AML-193 (cell line): ENCODE measurements at places on chromosomes 2 and 18.

DNA sequence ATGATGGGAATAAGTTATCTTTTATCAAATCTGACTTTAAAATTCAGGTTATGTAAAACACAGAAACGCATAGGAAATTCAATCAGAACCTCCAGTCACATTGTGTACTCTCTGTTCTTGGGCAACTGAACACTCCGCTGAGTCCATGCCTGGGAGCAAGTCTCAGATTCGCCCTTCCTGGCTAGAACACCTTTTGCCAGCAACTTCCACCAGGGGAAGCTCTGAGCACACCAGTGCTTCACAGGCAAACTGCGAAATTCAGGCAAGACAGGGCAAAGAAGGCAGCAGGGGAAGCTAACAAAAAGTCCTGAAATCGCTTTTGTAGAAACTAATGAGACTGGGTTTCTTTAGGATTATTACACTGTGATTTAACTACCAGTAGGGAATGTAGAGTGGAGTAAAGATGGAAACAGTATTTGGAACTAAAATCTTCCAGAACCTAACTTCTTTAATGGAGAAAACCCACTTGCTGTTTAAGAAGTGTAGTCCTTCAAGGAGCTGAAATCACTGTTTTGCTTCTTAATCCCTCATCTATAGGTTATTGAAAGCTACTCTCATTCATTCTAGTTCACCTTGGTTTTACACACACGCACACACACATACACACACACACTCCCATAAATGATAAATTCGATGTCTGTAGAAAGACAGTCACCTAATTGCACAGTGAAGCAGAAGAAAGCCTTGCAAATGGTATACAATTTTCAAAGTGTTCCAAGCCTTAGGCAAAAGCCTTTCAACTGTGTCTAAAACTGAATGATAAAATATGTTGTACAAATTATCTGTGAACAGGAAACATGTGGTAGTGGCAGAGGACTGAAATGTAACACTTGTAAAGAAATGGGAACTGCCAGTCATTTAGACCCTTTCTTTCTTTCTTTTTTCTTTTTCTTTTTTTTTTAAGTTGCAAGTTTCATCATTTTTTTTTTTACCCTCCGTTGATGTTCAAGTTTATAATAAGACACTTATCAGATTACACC, 214.5 kb downstream of the TMEM182 start:
- DNase-seq, result peak; percentile 42

- no peak for DNase-seq
Measured at GRCh38 chr2:231604101-231604684, 11.5 kb downstream of the TEX44 start.

- no peak for DNase-seq
Measured at GRCh38 chr2:6926071-6926732, 9.0 kb downstream of the RNF144A start.

- no peak for DNase-seq
Measured at GRCh38 chr2:161976917-161977316, 97.1 kb downstream of the DPP4 start.

DNA sequence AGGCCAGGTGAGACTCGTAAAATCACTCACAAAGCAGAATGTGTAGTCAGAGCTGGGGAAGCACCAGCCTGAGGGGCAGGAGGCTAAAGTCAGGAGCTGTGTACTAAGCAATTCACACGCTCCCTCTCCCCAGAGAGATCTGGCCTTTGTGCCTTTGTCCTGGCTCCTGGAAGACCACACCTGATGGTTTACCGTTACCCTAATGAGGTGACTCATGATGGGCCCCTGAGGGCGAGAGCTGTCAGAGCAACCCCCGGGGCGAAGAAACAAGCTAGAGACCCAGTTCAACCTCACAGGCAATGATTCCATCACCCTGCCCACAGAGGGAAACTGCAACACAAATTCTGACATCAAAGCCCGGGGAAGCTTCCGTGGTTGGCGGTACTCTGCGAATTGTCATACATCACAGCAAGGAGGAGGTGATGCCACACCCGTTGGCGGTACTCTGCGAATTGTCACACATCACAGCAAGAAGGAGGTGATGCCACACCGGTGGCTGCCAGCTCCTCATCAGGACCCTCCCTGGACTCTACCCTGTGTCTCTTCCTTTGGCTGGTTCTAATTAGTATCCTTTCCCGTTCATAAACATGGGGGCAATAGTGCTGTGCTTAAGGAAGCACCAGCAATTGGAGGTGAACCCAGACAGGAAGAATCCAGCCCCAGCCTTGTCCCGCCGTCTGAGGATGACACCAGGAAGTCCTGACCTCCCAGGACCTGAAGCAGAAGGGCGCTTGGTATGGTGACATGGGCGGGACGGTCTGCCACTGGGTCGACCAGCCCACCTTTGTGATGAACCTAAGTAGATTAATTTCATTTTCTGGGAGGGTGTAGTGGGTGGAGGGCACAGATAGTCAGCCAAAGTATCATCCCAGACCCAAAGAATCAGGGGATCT, 30.5 kb downstream of the B3GNT7 start:
- DNase-seq, result no peak

DNA sequence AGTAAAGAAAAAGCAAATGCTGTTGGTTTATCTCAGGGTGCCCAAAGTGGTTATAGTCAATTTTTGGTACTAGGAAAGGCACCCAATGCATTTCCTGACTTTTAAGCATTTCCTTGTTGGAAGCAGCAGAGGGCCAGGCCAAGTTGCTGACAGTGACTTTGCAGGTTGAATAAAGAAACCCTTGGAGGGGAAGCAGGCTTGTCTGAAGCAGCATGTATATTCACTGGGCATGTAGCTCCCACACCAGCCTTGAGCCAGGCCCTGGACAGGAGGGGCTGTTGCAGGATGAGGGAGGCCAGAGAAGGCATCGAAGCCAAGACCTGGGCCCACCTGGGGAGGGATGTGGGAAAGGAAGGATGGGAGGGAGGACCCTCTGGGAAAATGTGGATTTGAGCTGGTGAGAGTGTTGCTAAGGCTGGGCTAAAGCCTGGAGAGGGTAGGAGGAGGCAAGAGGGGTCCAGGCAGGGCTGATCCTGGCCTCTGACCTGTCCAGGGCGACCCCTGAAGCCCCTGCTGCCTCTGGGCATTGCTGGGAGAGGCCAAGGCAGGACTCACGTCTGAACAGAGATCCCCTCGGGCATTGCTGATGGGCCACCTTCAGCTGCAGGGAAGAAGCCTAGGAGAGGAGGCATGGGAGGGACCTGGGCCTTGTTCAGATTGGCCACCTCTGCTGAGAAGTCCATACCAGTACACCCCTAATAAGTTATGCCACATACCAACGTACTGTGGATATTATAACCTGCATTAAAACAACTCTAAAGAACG, 79.6 kb downstream of the STPG4 start:
- DNase-seq, result no peak

- no peak for DNase-seq
Measured at GRCh38 chr2:197124639-197125390, 185.8 kb downstream of the ANKRD44 start.

DNA sequence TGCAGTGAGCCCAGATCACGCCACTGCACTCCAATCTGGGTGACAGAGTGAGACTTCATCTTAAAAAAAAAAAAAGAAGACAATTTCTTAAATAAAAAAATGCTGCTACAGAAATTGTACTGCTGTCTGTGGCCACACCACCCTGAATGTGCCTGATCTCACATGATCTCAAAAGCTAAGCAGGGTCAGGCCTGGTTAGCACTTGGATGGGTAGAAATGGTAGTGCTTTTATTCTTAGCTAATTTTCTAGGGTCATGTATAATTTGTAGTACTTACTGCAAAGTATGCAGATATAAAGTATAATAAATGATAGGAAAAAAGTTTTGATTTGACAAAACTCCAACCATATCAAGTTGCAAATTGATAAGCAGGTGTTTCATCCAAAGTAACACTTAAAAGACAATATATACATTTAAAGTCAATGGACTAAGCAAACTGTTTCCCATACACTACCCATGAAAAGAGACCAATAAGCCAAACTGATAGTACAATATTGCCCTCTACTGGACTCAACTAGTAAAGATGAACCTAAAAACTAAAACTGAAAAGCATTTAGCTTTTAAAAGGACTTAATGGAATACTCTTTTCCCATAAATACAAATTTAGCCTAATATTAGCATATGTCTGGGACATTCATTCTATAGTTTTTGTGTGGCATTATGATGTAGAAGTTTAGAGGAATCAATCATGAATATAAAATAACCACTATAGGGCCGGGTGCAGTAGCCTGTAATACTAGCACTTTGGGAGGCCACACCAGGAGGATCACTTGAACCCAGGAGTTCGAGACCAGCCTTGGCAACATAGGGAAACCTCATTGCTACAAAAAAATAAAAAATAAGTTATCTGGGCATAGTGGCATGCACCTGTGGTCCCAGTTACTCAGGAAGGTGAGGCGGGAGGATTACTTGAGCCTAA, 18.6 kb upstream of the PEX13 start:
- DNase-seq, result peak; percentile 64

DNA sequence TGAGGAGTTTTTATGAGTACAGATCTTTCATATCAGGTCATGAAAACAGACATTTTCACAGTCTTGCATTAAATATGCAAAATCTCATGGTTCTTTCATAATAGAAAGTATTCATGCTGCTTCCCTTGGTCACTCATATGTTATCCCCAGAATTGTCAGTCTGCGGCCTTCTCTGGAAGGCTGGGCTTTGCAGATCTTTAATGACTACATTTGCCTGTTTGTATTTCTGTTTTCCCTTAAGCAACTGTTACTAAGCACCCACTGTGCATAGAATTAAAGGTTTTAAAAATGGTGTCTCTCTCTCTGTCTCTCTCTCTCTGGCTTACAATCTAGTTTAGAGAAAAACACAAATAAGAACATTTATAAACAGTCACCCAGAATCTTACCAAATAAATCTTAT, 456.3 kb downstream of the RIT2 start:
- no peak for DNase-seq

GRCh38 chr2:127086990-127087790, 19.8 kb downstream of the BIN1 start:
- peak; percentile 76 for DNase-seq

GRCh38 chr2:231000211-231000904, 4.4 kb downstream of the SPATA3 start:
- DNase-seq, result no peak

- DNase-seq, result no peak
Measured at GRCh38 chr2:141455211-141455826, 675.5 kb downstream of the LRP1B start.

DNA sequence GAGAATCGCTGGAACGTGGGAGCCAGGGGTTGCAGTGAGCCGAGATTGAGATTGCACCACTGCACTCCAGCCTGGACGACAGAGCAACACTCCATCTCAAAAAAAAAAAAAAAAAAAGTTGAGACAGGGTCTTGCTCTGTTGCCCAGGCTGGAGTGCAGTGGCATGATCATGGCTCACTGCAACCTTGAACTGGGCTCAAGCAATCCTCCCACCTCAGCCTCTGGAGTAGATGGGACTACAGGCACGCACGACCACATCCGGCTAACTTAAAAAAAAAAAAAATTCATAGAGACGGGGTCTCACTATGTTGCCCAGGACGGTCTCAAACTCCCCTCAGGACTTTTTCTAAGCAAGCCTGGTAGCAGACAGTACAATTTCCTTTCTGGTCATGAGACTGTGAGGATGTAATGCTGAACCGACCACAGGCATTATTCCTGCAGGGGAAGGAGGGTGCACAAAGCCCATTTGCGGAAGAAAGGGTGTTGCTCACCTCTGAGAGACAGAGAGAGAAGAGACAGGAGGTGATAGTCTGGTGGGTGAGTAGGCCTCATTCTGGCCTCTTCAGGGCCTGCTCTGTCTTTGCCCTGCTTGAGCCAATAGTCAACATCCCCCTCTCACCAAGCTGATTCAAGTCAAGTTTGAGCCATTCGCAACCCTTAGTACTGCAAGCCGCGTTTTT, 205.3 kb downstream of the ZFP36L2 start:
- DNase-seq, result no peak

GRCh38 chr2:197633109-197633657, 42.2 kb downstream of the RFTN2 start:
- DNase-seq, result no peak

DNA sequence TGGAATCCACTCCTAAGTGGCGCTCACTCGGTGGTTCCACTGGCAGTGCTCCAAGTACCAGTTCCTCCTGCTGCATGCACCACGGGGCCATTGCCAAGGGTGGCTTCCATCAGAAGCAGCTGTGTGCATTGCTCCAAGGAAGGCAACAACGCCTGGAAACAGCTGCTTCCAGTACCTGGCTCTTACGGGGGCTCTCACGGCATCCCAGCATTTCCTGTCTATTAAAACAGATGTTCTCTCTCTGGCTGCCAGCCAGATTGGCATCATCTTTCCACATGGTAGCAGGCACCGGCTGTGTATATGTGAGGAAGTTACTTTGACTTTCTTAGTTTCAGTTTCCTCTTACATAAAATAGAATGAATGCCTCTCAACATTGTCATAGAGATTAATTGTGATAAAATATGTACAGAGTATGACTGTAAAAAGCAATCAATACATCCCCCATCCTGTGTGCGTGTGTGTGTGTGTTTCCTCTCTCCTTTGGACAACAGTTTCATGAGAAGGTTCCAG, 84.9 kb downstream of the CMPK2 start:
- peak; percentile 11 for DNase-seq

- DNase-seq, result no peak
Measured at GRCh38 chr18:36366994-36367839, 69.7 kb downstream of the FHOD3 start.

- DNase-seq, result no peak
Measured at GRCh38 chr2:118569876-118570535, 277.4 kb downstream of the EN1 start.

- DNase-seq, result no peak
Measured at GRCh38 chr2:64135421-64135820, 8.8 kb downstream of the PELI1 start.

DNA sequence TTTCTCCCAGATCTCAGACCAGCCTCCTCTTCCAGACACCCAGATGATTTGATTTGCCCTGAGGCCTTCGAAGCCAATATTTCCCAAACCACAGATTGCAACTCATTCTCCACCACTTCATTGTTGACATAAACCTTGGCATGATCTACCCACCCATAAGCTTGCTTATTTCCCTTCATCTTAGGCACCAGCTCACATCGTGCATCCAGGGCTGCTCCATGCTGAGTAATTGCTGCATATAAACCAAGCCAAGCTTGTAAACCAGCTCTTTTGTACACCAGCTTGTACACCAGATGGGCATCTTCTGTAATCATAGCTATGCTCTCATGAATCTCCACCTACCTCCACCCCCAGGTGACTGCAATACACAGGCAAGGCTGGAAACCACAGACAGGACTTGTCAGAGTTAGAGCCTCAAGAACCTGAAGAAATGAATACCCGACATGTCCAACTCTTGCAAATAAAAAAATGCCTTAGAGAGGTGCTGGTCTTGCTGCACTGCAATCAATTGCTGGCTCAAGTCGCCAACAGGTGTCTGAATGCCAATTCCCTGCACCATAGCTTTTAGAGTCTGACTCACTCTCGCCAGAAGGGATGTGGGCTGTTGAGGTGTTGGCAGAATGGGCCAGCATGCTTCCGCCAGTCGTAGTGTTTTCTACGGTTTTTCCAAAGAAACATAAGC, 31.5 kb downstream of the TRABD2A start:
- DNase-seq, result no peak

GRCh38 chr2:138997856-138998517, 217.8 kb upstream of the NXPH2 start:
- no peak for DNase-seq

DNA sequence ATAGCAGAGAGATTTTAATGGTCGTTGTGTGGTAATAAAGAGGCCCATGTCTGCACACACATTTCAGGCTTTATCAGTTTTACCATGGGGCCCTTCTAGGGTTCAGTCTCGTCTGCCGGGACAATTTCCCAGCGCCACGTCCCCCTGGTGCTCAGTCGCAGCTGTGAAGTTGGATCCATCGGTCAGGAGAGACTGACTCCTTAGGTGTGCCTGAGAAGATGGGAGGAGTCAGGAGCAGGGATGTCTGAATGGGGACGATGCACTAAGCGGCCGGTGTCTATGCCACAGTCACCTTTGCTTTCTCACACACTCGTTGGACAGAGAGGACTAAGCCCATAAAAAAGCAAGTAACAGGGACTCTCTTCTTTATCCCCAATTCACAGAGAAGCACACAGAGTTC, 71.4 kb downstream of the TWIST2 start:
- no peak for DNase-seq
